ENCODE measurements at places on chromosomes 2 and 18.

DNA sequence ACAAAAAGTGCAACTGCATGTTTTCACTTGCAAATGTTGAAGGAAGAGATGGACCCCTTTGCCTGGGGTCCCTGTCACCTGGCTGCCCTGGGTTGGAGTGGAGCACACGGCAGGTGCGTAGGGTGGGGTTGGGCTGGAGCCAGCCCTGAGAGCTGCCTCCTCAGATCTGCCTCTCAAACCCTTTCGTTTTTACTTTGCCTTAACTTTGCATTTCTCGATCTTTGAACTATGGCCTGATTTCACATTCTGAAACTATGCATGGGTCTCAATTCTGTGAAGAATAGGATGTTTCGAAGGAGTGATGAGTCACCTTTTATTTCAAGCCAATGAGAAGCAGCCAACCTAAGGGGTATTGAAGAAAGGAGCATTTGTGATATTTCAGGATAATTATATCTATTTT, 132.8 kb downstream of the ACOXL start:
- DNase-seq, result no peak

DNA sequence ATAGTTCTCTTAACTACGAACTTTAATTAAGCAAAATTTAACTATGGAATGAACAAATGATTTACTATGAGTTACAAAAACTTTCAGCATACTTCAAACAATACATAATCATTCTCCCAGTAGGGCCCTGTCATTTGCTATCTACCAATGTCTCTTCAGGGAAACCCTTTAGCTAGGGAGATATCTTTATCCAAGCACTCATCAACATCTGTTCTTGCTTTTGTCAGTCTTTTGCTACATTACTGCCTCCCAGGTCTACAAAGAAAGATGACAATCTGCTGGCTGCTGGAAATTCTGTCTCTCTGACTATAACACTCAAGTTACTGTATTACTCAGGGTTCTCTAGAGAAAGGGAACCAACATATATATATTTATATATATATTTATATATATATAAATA, 1626.3 kb upstream of the CELF4 start:
- no peak for DNase-seq

DNA sequence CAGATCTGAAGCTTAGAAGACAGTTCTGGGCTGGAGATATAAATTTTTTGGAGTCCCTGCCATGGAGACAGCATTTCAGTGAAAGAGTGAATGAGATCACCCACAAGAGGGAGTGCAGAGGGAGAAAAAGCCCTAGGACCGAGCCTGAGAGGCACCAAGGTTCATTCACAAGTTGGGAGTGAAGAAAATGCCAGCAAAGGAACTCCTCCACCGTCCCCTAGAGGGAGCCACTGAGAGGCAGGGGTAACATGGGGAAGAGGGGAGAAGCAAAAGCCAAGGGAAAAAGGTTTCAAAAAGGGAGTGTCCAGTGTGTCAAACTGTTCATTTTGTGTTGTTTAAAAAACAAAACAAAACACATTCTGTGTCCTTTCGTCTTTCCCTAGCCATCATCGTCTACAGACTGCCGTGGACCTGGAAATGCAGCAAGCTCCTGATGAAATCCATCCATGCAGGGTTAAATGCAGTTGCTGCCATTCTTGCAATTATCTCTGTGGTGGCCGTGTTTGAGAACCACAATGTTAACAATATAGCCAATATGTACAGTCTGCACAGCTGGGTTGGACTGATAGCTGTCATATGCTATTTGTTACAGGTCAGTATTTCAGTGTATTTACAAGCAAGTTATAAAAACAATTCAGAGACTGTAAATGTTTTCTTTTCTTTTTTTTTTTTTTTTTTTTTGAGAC, 19.1 kb downstream of the CYBRD1 start:
- DNase-seq, result peak; percentile 17

DNA sequence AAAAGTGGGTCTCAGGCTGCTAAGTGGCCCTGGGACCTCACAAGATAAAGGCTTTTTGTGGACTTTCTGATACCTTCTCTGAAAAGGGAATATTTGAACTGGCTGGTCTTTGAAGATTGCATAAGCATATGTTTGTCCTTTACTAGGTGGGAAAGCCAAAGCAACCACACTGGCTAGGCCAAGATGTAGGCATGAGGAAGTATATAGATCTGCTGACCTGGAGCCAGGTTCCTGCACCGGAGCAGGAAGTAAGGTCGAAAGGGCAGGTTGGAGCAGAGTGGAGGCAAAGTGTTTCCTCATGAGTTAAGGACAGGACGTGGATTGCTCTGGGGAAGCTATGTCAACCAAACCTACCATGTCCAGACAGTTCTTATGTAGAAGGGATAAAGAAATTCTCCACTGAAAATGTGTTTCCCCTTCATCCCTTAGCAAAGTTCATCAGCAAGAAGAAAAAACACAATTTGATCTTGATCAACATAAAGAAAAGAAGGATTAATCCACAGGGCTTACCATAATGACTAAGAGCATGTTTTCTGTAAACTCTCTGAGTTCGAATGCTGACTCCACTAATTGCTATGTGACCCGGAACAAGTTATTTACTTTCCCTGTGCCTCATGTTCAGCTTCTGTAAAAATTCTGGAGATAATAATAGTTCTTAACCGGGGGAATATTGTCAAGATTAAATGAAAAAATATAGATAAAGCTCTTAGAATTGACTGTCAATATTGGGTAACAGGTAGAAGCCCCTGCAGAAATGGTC, 156.1 kb upstream of the SRD5A2 start:
- DNase-seq, result no peak
